Coronary artery (tissue), 2 donors: ENCODE measurements at places on chromosomes 16 and 17.

GRCh38 chr17:32525122-32525521 is 38.3 kb downstream of the CDK5R1 start:
- no peak for DNase-seq

GRCh38 chr16:28839004-28839639 is 7.0 kb downstream of the TUFM start:
- DNase-seq, result no peak

DNA sequence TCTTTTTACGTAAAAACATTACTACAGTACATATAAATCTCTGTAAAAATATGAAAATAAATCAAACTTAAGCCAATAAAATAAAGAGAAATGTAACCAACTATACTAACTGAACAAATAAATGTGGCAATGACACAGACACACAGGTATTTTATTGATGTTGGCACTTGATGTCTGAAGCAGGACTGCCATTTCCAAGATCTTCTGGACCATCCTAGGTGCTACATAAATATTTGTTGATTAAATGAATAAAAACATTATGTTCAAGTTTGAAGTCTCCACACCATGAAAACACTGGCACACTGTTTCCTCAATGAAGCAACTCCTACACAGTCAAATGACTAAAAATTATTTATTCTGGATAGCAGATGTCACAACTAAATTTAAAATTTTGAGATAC is 106.9 kb downstream of the NCOR1 start:
- no peak for DNase-seq

DNA sequence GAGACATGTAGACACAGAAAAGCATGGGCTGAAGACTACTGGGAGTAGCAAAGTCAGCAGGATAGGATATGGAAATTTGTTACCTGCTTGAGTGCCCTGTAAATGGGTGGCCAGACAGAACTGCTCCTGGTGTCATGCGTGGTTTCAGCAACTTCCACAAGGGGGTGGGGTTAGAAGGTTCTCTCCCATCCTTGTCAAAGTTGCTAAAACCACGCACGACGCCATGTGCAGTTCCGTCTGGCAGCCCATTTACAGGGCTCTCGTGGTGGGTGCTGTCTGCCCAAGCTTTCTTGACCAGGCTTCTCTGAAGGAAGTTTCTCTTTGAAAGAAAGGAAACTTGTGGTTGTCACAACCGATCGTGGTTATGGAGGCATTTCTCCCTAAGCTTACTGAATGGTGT is 6.9 kb upstream of the DBNDD1 start:
- no peak for DNase-seq

GRCh38 chr17:15092762-15093161 is 172.4 kb downstream of the PMP22 start:
- no peak for DNase-seq

GRCh38 chr16:61274211-61274610 is 762.0 kb downstream of the CDH8 start:
- no peak for DNase-seq

GRCh38 chr17:57980522-57980921 is 7.5 kb downstream of the VEZF1 start:
- DNase-seq, result no peak

DNA sequence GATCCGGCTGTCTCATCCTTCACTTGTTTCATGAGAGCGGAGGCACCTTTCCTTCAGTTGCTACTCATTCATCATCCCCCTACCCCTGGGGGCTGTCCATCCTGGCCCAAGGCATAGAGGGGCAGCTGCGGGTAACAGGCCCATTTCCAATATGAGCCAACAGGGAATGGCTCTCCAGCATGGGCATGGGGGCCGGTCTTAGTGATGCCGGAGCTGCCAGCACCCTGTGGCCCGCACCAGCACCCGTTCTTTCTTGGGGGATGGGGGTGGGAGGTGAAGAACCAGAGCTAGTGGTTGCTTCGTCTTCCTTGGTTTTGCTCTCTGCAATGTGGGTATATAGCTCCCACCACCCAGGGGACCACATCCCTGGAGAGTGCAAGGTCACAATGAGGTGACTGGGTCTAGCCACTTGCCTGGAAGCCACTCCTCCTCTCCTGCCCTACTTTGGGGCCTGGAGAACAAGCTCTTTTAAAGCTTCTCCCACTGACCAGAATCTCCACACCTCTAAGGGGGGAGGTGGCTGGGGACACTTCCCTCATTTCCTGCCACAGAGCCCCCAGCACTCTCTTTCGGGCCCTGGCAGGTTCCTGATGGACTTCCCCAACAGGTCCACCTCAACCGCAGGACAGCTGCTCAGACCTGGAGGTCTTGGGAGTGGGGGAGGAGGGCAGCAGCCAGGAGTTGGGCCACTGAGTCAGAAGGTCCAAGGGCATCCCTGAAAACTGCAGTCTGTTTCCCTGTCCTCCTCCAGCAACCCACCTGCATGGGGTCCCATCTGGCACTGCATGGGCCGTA is 11.9 kb upstream of the TBX2 start:
- DNase-seq, result no peak

- DNase-seq, result no peak
These were observed 6.4 kb upstream of the ARL4D start for GRCh38 chr17:43392397-43392796.

DNA sequence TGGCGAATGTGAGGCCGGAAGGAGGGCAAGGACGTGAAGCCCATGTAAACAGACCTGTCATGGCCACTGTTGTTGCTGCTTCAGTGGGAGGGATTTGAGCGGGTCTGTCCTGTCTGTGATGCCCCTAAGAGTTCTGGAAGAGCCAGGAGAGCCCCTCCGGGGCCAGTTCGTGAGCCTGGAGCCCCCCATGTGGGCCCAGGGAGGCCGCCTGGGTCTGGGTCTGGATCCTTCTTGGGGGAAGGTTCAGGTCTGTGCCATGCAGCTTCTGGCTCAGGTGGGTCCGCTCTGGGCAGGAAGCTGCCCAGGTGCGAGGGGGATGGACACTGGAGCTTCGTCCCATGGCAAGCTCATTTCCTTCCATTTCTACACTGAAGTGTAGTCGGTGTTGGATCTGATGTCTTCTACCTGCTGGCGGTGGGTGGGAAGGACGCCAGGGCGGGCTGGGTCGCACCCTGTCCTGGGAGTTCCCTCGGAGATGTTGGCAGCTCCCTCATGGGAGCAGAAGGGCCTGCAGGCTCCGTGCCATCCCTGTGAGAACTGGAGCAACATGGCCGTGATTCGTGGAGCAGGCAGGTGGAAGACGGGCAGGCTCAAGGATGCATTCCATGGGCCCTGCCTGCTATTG is 11.2 kb upstream of the WFIKKN1 start:
- DNase-seq, result no peak

DNA sequence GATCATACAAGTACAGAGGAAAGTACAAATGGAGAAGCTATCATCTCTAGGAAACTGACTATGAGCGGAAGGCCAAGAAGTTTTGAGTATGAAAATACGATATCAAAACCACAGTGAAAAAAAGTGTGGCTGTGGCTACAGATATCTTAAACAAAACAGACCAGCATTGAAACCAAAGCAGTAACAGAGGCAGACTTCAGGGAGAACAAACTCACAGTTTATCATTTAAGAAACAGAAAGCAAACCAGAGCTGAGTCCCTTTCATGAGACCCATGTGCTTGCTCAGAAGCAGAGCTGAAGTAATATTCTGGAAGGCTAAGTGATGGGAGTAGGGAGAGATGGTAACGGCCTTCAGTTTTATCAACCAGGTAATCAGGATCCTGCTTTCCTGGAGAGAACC is 317.8 kb downstream of the CA10 start:
- no peak for DNase-seq

DNA sequence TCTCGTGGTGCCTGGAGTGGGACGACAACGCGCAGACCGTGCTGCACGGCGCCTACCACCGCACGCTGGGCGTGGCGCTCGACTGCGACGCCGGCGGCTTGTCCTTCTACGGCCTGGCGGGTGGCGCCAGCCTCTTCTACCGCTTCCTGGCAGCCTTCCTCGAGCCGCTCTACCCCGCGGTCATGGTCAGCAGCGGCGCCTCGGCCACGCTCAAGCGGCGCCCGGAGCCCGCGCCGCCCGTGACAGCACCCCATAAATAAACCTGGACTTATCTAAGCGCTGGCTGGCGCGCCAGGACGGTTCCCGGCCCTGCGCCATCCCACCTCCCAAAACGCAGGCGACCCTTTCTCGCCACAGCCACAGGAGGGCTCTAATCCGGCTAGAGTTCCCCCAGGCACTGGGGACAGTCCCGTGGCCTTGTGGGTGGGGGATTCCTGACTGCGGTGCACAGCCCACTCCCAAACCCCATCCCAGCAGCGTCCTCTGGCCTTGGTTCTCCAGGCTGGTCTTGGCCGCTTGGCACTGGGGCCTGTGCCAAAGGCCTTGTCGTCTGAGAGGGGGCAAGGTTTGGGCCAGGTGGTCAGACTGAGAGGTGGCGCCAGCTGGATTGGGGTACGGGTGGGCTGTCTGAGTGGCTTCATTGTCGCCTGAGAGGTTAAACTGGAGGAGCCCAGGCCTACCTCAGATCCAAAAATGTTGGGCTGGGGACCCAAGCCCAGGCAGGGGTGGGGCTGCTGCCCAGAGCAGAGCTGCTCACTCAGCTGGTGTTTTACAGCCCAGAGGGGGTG is 10.1 kb upstream of the SLC16A5 start:
- no peak for DNase-seq

GRCh38 chr17:46072998-46073397 is 73.9 kb downstream of the STH start:
- DNase-seq, result no peak

- DNase-seq, result no peak
These were observed 89.6 kb downstream of the CDC27 start for GRCh38 chr17:47099451-47099986.

- no peak for DNase-seq
These were observed 201.5 kb downstream of the SPECC1 start for GRCh38 chr17:20210614-20211013.

GRCh38 chr16:2275476-2276367 is 7.8 kb upstream of the RNPS1 start:
- DNase-seq, result no peak

GRCh38 chr16:265711-266110 is 10.0 kb downstream of the RGS11 start:
- no peak for DNase-seq

GRCh38 chr16:88374736-88375135 is 8.0 kb upstream of the ZNF469 start:
- no peak for DNase-seq

- no peak for DNase-seq
These were observed 117.1 kb downstream of the KCNJ2 start for GRCh38 chr17:70286391-70286790.

DNA sequence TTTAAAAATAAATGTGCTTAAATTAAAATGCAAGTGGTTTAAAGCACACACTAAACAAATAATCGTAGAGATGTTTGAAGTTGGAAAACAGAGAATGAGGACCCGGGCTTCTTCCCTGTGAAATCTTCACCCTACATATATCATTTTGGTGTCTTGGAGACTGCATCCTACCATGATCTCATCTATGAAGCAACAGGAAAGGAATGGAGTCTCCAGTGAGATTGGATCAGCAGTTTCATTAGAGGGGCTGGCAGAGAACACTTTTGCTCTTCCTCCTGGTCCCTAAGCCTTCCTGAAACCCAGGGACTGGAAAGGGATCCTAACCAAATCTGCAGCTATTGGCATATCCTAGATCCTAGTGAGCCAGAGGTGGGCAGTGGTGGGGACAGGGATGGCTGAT is 85.0 kb downstream of the GRIN2A start:
- DNase-seq, result peak; percentile 3

- DNase-seq, result no peak
These were observed 110.5 kb downstream of the PMP22 start for GRCh38 chr17:15154618-15155017.

GRCh38 chr16:31267332-31268032 is 7.7 kb downstream of the ITGAM start:
- no peak for DNase-seq

GRCh38 chr17:2028737-2029136 is 1.2 kb upstream of the DPH1 start:
- no peak for DNase-seq

DNA sequence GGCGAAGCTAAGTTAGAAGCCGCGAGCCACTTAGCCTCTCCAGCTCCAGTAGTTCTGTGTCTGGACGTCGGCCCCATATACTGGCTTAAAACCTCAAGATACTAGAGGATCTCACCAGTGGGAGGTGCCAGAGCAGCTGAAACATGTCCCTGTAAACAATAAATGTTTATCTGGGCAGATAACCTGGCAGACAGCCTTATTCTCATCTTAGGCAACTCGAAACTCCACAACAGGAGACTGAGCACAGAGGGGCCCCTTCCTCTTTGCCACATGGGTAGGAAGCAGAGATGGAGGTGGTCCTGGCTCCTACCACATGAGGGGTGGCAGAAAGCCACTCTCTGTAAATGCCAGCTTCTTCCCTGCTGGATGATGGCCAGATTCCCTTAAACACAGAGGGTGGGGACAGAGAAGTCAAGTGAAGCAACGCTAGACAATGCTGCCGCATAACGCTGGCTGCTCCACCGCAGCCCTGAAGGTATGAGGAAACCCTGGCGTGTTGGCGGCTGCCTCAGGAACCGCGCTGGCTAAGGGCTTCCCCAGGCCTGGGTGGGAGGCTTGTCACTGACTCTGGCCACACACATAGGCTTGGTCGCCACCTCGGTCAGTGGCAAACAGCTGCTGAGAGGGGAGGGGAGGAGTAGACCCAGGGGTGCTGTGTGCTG is 67.9 kb downstream of the HIC1 start:
- no peak for DNase-seq

DNA sequence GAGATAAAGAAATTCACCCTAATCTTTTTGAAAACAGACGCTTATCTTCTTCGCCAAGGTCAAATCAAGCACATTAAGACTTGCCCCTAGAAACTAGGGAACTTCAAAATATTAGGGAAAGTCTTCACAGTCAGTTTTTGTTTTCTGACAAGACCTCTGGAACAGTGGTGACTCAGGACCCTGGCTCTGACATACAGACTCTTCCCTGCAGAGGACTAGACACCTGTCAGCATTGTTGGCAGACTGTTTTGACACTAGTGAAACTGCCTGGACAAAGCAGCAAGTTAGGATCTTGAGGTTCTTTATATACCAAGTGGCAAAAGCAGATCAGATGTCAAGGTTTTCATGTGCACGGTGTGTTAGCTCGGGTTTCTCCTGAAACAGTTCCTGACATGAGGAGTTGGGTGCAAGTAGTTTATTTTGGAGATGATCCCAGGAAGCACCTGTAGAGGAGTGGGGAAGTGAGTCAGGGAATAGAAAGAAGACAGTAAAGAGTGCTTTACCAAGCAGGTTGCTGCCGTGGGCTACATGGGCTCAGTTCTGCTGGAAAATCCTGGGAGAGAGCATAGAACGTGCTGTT is 182.0 kb upstream of the IRX5 start:
- no peak for DNase-seq

- DNase-seq, result no peak
These were observed 14.5 kb downstream of the MAP1LC3B start for GRCh38 chr16:87406495-87407088.

DNA sequence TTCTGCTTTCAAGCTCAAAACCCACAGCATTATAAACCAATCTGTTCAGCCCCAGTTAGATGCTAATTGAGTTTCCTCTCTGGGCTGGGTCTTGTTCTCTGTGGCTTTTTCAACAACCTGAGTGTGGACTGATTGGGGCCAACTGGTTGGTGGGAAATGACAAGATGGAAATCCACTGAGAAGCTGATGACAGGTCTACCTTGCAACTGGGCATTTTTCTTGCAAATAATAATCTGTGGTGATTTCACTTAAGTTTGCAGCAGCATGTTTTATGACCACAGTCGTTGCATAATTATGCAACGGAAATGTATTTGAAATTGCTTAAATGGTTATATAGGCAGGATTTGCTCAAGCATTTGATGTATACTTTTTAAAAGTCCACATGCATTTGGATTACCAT is 69.9 kb downstream of the AKAP1 start:
- no peak for DNase-seq

GRCh38 chr17:60817192-60817591 is 139.5 kb downstream of the BCAS3 start:
- no peak for DNase-seq

GRCh38 chr16:85959686-85960085 is 60.7 kb downstream of the IRF8 start:
- no peak for DNase-seq

GRCh38 chr16:76226011-76226410 is 51.2 kb upstream of the CNTNAP4 start:
- no peak for DNase-seq
